ENCODE measurements at places on chromosomes 11 and 22.

DNA sequence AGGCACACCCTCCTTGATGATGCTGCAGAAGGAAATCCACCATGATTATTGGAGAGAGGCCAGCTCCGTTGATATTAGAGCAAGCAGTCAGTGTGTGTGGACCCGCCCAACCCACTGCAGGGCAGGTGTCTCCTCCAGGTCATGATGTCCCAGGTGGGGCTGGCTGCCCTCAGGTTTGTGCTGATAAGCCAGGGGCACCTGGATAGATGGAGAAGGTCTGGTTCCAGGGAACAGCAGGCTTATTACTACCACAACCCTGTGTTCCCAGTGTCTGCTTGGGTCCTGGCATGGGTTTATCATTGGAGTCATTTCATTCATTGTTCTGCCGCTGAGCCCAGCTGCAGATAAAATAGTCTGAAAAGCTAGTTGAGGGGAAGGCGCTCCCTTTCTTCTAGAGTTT, 181.1 kb upstream of the NECTIN1 start:
- DNase-seq = no peak

- DNase-seq = no peak
Observed at GRCh38 chr11:128086794-128087193, 500.6 kb downstream of the ETS1 start.

DNA sequence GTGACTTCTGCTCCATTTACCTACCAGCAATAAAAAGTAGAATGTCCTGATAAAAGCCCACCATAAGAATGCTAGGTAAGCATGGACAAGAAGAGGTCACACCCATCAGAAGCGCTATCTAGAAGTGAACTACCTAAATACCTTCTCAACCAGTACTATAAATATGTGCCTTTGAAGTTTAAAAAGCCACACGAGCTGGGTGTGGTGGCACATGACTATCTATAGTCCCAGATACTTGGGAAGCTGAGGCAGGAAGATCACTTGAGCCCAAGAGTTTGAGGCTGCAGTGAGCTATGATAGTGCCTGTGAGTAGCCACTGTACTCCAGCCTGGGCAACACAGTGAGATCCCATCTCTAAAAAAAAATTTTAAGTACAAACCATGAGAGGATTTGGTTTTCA, 66.7 kb downstream of the PACSIN2 start:
- DNase-seq = no peak

DNA sequence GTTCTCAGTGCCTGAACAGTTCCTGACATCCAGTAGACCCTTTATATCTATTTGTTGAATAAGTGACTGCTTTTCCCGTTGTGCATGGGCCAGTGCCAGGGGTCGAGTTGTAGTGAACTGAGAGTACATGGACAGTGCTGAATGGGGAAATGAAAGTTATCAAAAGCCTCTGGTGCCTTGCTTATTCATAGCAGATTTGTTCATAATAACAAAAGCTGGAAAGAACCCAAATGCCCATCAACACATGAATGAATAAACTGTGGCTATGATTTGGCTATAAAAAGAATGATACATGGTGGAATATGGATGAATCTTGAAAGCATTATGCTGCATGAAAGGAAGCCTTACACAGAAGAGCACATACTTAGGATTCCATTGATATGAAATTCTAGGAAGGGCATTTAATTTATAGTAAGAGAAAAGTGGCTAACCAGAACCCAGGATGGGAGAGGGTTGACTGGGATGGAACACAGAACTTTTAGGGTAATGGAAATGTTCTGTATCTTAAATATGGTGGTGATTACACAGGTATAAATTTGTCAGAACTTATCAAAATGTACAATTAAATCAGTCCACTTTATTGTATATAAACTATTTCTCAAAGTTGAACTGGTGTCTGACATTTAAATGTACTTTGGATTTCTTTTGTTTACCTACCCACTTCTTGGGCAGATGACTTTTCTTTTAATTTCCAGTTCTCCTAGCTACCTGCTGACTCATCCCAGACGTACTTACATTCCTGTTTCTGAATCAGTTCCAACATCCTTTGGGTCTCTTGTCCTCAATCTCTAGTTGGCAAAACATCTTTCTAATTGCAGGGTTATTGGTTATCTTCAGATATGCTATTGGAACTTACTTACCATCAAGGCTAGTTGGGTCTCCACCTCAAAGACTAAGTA, 42.8 kb downstream of the PACS1 start:
- no peak for DNase-seq

DNA sequence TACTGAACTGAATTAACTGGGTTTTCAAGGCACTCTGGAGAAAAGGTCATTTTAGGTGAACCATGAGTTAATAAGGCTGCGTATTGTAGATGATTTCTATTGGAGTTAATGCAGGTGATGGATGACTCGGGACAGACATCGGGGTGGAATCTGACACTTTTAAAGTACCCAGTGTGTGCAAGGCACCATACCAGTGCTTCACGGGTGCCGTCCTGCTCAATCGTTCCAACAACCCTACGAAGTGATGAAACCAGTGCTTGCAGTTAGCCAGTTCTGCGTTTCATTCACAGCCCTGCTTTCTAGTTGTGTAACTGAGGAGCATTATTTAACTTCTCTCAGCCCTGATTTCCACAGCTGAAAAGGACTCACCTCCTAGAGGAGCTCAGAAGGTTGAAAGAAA, 216.5 kb downstream of the BARX2 start:
- DNase-seq = no peak

DNA sequence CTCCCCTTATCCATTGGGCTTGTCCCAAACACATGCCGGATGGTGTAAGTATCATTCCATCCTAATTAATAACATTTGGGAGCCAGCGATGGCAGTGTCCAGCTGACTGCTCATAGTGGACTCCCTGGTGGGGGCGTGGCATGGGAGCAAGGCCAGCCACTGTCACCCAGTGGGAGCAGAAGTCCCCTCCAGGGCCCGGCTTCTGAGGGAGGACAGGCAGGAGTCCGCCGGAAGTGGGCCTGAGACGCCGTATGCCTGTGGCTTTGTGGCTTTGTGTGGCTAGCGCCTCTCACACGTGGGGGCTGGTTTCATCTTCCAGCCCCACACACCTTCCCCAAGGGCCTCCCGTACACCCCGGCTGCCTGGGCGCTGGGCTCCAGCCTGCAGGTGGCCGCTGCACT, 124.5 kb downstream of the KCNQ1 start:
- DNase-seq = no peak

GRCh38 chr22:44780876-44781449, 28.6 kb downstream of the ARHGAP8 start:
- no peak for DNase-seq

DNA sequence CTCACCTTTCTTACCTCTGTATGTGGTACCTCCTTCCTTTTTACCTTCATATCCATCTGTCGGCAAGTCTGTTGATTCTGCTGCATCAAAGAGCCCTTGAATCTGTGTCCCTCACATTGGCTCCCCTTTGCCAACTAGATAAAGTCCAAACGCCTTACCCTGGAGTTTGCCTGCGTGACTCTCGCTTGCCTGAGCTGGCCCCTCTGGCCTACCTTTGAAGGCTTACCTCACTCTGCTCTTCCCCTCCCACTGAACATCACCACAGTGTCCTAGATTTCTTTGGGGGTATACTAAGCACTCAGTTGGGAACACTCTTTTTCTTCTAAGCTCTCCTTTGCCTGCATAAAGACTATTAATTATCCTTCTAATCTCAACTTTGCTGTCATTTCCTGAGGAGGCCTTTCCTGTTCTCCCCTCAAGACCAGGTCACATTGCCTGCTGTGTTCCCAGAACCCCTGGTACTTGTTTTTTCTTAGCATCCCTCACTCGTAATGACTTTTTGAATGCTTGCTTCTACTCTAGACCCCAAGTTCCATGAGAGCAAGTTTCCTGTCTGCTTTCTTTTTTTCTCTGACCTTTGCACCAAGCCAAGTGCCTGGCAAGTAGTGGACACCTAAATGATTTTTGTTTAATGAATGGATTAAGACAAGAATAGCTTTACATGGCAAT, 67.8 kb upstream of the ADORA2A start:
- no peak for DNase-seq
